ENCODE measurements at places on chromosomes 7 and 10. TPM values are rescaled to one million over a fixed set of nuclear protein-coding genes. Genes with fewer than 3 reads are reported as not detected.

FMC1 gene
- 18.6 TPM for total RNA-seq

ASNS gene
- total RNA-seq: 104 TPM

- no peak overlapping the region for H3K27ac ChIP-seq
- H3K27me3 ChIP-seq: no peaks in the 10 kb centered on the region
- no peaks in the 10 kb centered on the region for H3K36me3 ChIP-seq
- no peaks in the 10 kb centered on the region for H3K4me1 ChIP-seq
- H3K4me3 ChIP-seq: no peak overlapping the region
- no peak for DNase-seq
Measured at GRCh38 chr7:46448478-46448877, 527.4 kb upstream of the IGFBP3 start.

- no peak overlapping the region for H3K27ac ChIP-seq
- no peaks in the 10 kb centered on the region for H3K27me3 ChIP-seq
- no peaks in the 10 kb centered on the region for H3K4me1 ChIP-seq
- peaks cover 19% of the 10 kb centered on the region for H3K36me3 ChIP-seq
- DNase-seq: no peak
- no peak overlapping the region for H3K4me3 ChIP-seq
Measured at GRCh38 chr10:117299435-117299834, 58.5 kb downstream of the SLC18A2 start.

DNA sequence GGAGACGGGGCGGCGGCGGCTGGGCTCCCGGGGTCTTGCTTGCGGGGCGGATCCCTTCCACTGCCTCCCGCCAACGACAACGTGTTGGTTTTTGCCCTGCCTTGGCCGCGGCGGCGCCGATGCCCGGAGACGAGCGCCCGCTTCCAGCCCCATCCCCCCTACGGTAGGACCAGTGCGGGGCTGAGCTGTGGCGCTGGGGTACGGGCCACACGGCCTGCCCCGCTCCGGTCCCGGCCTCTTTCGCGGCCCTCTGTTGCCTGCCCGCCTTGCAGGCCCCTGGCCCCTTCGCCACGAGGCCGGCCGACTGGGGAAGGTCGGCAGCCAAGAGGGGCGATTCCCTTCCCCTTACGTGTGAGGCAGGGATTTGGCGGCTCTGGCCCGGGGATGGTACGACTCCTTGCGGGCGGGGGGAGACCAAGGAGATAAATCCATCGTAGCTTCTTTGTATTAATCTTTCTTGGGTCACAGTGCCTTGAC, 488 bp downstream of the EIF4H start:
- no peaks in the 10 kb centered on the region for H3K27me3 ChIP-seq
- peak overlapping the region; percentile 98 for H3K27ac ChIP-seq
- peaks cover 32% of the 10 kb centered on the region for H3K4me1 ChIP-seq
- H3K4me3 ChIP-seq: peak overlapping the region; percentile 90
- peak; percentile 32 for DNase-seq

DNA sequence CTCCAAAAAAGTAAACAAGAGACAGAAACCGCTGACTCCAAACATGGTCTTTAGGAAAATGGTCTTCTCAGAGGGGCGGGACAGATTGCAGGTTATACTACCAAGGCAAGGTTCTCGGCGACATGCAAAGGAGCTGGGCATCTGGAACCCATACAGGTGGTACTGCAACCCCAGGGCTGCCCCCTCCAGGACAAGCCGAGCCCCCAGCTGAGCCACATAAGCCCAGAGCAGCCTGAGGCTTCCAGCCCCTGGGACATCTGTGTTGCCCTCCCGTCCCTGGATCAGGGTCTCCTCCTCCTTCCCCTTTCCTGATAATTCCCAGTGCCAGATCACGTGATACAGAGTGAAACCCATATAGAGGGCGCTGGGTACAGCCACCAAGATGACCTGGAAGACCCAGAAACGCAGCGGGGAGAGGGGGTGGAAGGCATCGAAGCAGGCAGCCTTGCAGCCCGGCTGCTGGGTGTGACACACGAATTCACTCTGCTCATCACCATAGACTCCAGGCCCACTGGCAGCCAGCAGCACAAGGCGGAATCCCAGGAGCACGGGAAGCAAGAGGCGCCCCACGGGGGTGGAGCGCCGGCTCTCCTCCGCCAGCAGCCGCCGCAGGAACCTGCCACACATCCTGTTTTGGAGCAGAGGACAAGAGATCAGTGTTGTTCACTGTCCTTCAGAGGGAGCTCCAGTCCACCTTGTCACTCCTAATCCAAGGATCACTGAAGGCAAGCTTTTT, at the start of gene GJC3:
Gene GJC3, minus strand, starts transcription at position 627 of the 736 bp plus-strand sequence. Its CDS starts 0 bp downstream, at position 627.
- H3K36me3 ChIP-seq: no peaks in the 10 kb centered on the region
- H3K27me3 ChIP-seq: peaks cover 34% of the 10 kb centered on the region
- peaks cover 5% of the 10 kb centered on the region for H3K4me1 ChIP-seq
- H3K27ac ChIP-seq: no peak within 1 kb of the TSS
- peak within 1 kb of the TSS; percentile 82 for H3K4me3 ChIP-seq
- no peak for DNase-seq

- no peaks in the 10 kb centered on the region for H3K36me3 ChIP-seq
- peaks cover 14% of the 10 kb centered on the region for H3K4me1 ChIP-seq
- H3K27me3 ChIP-seq: peaks cover 4% of the 10 kb centered on the region
- DNase-seq: no peak
Measured at GRCh38 chr10:75110006-75110632, 1.3 kb upstream of the SAMD8 start.
